ENCODE measurements at places on chromosomes 12 and 14.

DNA sequence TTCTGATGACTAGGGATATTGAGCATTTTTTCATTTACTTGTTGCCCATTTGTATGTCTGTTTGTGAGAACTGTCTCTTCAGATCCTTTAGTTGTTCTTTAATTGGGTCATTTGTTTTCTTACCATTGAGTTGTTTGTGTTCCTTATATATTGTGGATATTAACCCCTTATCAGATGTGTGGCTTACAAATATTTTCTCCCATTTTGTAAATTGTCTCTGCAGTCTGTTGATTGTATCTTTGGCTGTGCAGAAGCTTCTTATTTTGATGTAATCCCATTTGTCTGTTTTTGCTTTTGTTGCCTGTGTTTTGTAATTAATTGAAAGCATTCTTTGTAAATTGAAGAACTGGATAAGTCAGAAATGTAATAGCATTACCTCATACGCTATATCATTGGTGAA, 459.1 kb upstream of the FOXG1 start:
- no peak for DNase-seq

GRCh38 chr12:43337571-43338444, 214.2 kb downstream of the ADAMTS20 start:
- DNase-seq: no peak

GRCh38 chr12:30963709-30964564, 37.4 kb downstream of the TSPAN11 start:
- no peak for DNase-seq

DNA sequence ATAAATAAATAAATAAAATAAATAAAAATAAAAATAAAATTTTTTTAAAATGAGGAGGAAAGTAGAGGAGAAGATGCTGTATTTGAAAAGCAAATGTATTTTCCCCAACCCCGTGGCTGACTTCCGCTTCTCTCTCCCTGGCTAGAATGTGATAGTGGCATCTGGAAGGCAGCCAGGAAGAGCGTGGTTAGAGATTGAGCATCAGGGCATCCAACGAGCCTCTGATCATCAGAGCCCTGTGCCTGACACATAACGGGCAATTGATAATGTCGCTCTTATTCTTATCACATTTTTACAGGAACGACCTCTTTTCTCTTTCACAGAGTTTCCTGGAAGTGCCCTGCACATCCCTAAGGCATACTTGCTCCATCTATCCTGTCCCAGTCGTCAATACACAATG, 496.9 kb upstream of the TMEM132C start:
- DNase-seq: no peak

- DNase-seq: no peak
Measured at GRCh38 chr14:65170768-65171507, 68.6 kb upstream of the MAX start.

DNA sequence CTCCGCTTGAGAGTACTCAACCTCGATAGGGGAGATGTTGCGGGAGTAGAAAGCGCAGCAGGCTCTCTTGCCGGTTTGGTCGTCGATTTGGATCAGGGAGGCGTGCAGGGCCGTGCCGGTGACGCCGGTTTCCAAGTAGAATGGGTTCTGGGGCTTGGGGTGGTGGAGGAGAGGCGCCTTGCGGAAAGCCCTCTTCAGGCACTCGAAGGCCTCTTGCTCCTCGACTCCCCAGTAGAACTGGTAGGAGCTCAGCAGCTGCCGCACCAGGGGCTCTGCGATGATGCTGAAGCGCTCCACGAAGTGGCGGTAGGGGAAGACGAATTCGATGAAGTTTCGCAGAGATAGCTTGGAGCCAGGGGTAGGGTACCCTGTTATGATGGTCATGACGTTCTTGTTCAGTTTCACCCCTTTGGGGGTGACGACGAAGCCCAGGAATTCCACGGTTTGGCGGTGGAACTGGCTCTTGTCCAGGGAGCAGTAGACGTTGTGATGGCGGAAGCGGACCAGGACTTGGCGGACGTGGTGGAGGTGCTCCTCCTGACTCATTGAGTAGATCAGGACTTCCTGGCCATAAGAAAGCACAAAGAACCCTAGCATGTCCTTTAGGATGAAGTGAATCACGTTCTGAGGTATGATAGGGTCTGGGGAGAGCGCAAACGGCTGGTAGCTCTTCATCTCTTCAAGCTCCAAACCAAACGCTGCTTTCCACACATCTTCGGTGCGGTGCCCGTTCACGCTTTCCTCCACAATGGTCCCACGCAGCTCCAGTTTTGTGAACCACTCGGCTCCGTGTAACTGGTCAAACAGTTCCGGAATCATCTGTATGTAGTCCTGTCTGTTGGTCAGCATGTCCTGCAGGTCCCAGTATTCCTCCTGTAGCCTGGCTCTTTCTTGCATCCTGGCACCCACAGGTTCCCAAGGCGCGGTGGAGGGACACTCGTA, 21.2 kb downstream of the RTL1 start:
- DNase-seq: no peak
